ENCODE measurements at places on chromosomes 7 and 10.

DNA sequence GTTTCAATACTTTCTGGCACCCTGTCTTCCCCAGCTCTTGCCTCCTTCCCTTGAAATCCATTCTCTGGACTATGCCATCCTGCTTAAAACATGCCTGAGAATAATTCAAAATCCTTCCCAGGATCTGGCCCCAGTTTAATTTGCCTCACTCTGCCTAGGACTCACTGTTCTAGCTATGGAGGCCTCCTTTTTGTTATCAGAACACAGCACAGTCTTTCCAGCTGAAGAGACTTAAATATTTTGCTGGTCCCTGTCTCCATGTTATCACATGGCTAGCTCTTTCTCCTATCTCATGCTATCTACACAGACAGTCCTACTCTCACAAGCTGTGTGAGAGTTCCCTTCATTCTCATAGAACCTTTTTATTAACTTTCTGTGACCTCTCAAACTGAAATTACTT, 194.8 kb downstream of the RNLS start:
- DNase-seq: no peak

DNA sequence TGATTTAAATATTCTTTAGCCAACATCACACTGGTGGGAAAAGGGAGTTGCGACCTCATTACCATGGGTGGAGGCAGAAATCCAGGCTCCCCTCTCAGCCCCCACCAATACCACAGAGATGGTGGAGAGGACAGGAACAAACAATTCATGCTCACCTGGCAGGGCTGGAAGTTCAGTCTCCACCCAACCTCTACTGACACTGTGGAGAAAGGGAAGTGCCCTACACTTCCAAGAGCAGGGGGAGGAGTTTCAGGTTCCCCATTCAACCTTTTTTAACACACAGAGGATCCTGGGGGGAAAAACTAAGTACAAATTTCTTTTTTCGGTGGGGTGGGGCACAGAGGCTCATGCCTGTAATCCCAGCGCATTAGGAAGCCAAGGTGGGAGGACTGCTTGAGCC, 210.1 kb upstream of the KCTD7 start:
- no peak for DNase-seq

GRCh38 chr7:107622429-107622828, 38.2 kb upstream of the SLC26A4 start:
- no peak for DNase-seq

DNA sequence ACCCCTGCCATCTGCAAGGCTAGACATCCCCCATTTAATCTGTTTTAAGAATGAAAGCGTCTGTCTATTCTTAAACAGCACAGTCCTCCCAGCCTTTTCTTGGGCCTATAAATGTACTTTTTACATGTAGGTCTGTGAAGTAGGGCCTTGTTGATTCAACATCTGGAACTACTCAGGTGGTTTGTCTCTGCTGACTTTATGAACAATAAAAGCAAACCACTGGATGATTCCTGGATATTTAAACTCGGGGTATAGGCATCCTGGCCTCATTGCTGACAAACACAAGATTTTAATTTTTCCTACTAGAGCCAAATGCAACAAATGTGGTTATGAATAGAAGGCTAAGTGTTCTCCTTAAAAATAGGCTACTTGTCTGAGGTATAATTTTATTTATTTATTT, 198.3 kb downstream of the WDR11 start:
- no peak for DNase-seq

DNA sequence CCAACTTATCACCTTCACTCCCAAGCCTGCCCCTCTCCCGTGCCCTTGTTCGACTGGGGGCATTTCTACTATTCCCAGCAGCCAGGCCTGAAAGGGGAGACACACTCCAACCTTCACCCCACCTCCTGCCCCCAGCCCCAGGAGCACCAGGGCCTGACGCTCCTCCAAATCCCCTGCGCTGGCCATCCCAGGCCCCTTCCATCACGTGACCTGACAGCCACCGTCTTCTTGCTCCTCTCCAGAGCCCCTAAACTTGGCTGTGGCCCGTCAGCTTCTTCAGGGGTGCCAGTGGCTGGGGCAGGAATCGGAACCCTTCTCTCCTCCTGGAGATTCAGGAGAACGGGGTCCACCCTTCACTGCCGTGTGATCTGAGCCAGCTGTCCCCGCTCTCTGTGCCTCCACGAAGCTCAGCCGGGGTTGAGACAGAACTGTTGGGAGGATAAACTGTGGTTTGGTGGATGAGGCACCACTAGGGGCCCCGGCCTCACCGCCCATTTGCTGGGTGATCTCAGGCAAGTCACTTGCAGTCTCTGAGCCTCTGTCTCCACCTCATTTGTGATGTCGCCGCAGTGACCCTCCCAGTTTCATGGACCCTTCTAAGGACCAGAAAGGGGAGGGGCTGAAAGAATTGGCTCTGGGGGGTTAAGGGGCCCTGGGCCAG, 91.0 kb downstream of the MYL10 start:
- DNase-seq: no peak

DNA sequence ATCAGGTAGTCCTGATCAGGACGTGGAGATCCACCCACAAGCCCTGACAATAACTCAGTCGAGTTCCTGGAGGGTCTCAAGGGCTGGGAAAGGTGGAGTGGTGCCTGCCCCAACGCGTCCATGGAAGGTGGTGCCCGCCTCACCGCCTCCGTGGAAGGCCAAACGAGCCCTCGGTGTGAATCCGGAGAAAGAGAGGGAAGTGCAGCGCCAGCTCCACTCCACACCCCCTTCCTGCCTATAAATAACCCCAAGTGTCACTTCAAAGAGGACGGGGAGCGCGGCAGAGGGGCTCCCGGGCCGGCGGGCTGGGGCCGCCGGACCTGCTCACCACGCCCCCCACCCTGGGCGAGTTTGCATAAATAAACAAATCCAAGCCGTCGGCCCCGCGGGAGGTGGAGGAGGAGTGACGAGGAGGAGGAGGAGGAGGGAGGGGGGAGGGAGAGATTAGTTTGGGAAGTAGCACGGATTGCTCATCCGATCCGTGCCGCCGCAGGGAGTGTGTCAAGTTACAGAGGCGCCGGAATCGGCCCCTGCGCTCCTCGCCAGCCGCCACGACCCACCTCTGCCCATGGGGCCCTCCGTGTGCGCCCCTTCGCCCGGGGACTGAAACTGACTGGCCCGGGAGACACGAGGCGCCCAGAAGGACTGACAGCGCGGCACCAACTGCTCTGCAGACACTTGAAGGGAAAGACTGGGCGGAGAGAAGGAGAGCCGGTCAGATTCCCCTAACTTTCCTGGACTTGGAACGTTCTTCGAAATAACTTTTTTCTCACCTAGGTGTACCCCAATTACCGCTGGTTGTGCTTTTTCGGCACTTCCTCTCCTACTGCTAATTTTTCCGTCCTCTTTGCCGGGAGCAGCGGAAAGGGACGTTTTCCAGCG, at the start of gene COL13A1:
COL13A1 (plus strand) TSS at position 473 of the 882 bp plus-strand sequence. CDS start 518 bp downstream, outside the sequence.
- peak; percentile 71 for DNase-seq

DNA sequence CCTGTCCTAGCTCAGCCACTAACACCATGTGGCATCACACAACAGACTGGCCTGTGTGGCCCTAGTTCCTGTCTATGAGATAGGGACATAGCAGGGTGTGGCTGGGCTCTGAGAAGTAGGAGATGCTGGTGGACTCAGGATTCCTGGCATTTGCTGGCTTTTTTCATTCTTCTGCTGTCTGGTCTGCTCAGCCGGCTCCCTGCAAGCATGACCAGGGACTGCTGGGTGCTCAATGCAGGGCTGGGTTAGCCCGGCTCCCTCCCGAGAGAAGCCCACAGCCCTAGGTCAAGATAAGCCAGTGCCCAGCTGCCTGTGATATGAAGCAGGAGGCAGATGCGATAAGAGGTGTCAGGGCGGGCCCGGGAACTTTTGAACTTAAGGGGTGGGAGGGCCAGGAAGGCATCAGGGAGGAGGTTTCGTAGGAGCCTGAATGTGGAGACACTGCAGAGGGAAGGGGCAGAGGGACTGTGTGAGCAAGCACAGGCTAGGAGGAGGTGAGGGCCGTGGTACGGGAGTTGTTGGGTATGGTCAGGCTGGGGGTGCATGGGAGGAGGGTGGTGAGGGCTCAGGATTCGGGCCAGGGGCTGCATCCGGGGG, 3.5 kb downstream of the AQP1 start:
- DNase-seq: peak; percentile 47

GRCh38 chr7:37580376-37580775, 103.2 kb upstream of the GPR141 start:
- no peak for DNase-seq

GRCh38 chr7:151506901-151507382, 12.8 kb downstream of the RHEB start:
- no peak for DNase-seq

- no peak for DNase-seq
Measured at GRCh38 chr7:108164342-108164741, 34.2 kb upstream of the LAMB4 start.

DNA sequence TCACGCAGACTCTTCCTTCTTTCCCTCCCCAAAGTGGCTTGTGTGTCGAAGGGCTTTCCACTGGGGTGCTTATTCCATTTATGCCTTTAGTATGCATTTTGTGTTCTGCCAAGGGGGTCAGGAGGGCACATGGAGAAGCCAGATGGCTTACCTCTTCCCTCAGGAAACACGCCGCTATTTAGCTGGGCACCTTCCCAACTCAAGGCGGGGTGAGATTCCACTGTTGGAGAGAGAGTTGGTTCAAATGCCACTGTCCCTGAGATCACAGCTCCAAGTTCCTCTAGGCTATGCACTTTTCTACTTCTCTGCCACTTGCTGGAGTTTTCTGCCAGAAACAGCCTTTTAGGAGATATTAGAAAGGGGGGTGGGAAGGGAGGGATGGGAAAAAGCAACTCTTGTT, 1091.8 kb downstream of the LRMDA start:
- DNase-seq: no peak

DNA sequence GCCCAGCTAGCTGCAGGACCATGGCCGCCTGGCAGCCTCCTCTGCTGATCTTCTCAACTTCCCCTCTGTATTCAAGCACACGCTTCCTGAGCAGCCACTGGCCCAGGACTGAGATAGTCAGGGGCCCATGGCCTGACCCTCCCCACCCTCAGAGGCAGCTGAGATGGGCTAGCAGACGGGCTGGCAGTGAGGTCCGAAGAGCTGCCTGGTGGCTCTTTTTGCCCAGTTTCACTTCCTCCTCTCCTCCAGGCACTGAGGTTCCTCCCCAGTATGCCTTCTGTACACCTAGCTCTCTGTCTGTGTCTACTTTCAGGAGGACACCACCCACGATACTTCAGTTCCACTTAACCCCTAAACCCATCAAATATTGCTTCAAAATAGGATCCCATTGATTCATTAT, 395.6 kb downstream of the TNS3 start:
- no peak for DNase-seq

DNA sequence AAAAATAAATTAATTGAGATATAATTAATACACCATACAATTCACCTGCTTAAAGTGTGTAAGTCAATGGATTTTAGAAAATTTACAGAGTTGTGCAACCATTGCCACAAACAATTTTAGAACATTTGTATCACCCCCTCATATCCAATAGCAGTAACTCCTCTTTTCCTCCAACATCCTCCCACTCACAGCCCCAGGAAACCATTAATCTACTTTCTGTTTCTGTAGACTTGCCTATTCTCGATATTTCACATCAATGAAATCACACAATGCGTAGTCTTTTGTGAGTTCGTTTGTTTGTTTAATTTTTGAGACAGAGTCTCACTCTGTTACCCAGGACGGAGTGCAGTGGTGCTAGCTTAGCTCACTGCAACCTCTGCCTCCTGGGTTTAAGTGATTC, 13.7 kb upstream of the HERC4 start:
- no peak for DNase-seq

GRCh38 chr7:69162931-69163670, 435.2 kb upstream of the AUTS2 start:
- DNase-seq: peak; percentile 60

- peak; percentile 23 for DNase-seq
Measured at GRCh38 chr7:1794888-1795542, 124.9 kb downstream of the ELFN1 start.

DNA sequence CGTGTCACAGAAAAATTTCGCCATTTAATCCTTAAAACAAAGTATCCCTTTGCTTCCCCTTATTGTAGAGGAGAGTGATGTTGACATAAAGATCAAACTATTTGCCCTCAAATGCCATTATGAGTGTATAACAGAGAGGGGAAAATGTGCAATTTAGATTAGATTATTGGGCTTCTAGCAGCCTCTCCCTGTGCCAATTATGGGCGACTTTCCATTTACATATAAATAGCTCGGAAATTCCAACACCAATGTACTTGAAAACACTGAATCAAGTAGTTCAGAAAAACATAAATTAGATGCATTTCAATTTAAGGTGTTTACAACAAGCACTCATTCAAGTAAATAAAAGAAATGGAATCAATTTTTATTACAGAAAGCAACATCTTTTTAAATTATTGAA, 64.6 kb upstream of the LRRN3 start:
- no peak for DNase-seq

DNA sequence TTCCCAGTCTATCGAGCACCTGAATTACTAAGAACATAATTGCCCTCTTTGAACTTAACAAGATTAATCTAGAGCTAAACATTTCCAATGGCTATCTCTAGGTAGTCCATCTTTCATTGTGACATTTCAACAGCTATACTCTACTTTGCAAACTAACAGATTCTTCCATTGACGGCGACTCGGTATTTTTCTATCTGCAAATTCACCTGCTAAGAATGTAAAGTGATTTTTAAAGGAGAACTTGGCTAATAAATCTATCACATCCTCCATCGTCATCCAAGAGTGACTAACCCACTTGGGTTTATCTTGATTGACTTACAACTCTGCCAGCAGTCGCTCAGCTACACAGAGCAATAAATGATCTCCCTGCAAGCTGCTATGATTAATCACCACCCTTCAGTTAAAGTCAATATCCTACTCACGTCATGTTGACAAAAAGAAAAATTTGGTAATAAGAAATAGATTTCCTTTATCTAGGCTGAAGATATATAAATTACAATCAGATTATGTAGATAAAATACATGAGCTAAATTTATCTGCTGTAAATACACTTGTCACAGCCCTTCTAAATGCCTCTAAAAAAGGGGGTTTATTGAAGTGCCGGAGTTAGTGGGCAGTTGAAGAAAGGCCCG, 99.5 kb downstream of the SFMBT2 start:
- DNase-seq: no peak

DNA sequence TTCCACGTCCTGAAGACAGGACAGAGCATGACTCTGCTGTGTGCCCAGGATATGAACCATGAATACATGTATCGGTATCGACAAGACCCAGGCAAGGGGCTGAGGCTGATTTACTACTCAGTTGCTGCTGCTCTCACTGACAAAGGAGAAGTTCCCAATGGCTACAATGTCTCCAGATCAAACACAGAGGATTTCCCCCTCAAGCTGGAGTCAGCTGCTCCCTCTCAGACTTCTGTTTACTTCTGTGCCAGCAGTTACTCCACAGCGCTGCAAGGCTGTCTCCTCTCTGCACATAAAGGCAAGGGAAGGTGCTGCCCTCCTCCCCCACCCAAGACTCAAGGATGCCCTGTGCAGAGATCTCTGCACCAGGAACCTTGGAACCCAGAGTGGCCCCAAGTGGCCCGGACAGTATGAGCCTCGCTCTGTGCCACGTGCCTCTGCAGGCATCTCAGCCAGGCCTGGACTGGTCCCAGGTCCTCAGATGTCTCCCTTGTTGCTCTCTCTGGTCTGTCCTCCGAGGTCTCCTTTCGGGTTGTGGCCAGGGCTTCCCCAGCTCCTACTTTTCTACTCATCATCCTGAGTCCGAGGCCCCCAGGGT, 230.3 kb upstream of the PRSS58 start:
- DNase-seq: no peak

GRCh38 chr10:92891885-92892690, 43.8 kb downstream of the EXOC6 start:
- DNase-seq: peak; percentile 75
